Stimulated activated CD4-positive, alpha-beta T cell treated with anti-CD3 and anti-CD28 coated beads, Interleukin-2, amount 100 ng/mL, for 4 hours (primary cell): ENCODE measurements at places on chromosomes 3 and 15.

GRCh38 chr3:57164657-57165573 lies at the start of gene IL17RD:
Gene IL17RD (minus strand): TSS chr3:57165353. CDS start chr3:57165286, 67 bp downstream.
- DNase-seq = peak; percentile 19

DNA sequence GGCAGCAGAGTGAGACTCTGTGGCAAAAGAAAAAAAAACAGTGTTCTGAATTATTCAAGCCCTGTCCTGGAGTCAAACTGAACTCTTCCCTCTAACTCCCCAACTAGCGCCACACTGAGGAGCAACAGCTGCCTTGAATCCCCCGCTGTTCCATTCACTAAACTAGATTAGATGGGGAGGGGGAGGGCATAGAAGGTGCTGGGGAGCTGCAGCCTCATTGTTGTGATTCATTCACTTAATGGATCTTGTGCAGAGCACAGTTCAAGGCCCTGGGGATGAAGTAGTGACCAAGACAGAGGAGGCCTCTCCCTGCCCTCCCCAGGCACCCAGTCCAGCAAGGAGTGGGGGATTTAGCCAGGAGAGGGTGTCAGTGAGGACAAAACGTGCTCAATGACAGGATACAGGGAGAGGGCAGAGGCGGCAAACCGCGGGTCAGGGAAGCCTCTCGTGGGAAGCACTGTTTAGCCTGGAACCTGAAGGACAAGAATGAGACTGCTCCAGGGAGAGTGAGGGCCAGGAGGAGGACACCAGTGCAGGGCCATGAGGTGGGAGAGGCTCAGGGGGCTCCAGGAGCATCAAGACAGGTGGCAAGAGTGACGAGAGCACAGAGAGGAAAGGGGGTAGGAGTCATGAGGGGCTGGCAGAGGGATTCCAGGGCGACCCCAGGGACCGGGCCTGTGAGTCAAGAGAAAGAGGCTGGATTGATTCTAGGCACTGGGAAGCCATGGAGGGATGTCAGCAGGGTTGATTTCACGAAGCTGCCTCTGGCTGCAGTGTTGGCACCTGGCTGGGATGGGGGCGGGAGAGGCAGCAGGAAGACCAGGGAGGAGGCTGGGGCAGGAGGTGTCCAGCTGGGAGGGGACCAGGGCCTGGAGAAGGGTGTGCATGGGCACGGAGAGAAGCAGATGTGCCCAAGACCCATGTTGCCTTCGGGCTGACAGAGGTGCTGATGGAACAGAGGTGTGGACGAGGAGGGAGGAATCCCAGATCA lies 31.4 kb downstream of the ALS2CL start:
- no peak for DNase-seq

GRCh38 chr3:55286693-55287092 lies 200.4 kb downstream of the WNT5A start:
- DNase-seq = no peak

GRCh38 chr3:99865321-99865720 lies 47.7 kb downstream of the CMSS1 start:
- no peak for DNase-seq

DNA sequence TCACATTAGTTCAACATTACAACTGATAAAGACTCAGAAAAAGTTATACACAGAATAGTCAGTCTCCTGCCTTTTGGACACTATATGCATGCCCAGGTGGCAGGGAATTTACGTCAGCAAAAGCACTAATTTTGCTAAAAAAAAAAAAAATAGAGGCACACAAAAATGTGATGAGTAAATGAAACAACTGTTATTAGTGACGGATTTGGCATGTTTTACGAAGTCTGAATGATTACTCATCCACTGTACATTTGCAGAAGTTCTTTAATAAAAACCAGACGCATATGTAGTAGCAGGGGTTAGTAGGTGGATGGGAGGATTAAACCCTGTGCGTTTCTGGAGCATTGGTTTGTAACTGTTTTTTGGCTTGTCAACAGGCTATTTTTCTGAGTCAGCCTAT lies 99.0 kb downstream of the MITF start:
- DNase-seq = no peak

GRCh38 chr3:81837071-81837593 lies 75.7 kb upstream of the GBE1 start:
- no peak for DNase-seq

- DNase-seq = no peak
Observed at GRCh38 chr3:190108804-190109203, 11.9 kb downstream of the P3H2 start.

GRCh38 chr3:197171481-197172067 lies 126.8 kb downstream of the DLG1 start:
- DNase-seq = no peak

- no peak for DNase-seq
Observed at GRCh38 chr15:63172851-63173451, 15.7 kb upstream of the RPS27L start.

- no peak for DNase-seq
Observed at GRCh38 chr15:86203462-86203861, 123.8 kb downstream of the AGBL1 start.

DNA sequence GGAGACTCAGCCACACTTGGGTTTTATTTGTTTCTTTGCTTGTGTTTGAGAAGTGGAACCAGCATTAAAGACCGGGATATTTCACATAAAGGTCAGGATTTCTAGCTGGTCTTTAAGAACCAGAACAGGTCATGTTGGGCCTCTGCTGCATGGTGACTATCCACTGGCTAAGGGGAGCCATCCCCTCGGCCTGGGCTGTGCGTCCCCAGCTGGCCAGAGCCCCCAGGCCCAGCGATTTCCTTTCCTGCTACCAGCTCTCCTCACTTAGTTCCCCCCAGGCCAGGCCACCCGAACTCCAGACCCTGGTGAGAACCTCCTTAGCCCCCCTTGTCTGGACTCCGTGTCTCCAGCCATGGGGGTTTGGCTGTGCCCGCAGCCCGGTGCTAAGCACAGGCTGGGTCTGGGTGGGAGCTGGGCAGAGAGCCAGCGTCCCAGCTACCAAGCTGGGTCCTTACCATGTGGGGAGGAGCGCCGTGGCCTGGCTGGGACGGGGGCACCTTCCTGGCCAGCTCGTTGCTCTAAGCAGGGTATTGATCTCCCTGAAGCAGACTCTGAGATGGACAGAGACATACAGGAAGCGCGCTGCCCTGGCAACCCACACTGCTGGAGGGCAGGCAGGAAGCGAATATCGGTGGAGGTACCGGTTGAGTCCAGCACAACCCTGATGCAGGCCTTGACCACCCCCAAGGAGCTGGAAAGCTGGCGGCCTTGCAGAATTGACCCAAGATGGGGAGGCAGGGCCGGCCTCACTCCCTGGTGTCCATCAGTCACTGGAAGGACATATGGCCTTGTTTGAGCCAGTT lies 49.4 kb downstream of the KLF15 start:
- no peak for DNase-seq

- no peak for DNase-seq
Observed at GRCh38 chr3:150348500-150348899, 59.6 kb upstream of the TSC22D2 start.

DNA sequence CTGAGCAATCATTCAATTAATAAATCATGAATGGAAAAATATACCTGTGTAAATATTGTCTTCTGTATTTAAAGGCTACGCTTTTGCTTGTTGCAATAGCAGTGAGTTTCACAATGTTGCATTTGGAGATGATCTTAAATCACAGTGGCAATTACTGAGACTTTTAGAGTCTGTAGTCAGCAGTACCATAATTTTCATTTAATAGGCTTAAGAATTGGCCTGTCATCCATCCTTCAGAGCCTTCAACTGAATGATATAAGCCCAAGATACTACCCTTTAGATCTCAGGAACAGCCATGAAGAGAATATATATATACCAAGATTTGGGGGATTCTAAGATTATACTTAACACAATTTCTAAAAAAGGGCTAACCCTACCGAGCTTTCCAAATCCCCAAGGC lies 458.1 kb downstream of the GBE1 start:
- no peak for DNase-seq

- DNase-seq = no peak
Observed at GRCh38 chr3:16928386-16929132, 43.8 kb downstream of the PLCL2 start.

DNA sequence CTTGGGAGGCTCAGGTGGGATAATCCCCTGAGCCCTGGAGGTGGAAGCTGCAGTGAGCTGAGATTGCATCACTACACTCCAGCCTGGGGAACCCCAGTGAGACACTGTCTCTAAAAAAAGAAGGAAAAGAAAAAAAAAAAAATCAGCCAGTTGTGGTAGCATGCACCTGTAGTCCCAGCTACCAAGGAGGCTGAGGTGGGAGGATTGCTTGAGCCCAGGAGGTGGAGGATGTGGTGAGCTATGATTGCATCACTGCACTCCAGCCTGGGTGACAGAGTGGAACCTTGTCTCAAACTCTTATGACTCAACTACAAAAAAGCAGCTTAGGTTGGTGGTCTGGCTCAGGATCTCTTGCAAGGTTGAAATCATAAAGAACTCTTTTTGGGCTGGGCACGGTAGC lies 19.3 kb upstream of the GPX1 start:
- peak; percentile 54 for DNase-seq

- no peak for DNase-seq
Observed at GRCh38 chr3:119751423-119751822, 30.5 kb upstream of the NR1I2 start.

GRCh38 chr3:115999613-116000012 lies 376.3 kb downstream of the GAP43 start:
- no peak for DNase-seq

GRCh38 chr3:41035456-41036022 lies 163.8 kb upstream of the CTNNB1 start:
- DNase-seq = no peak

DNA sequence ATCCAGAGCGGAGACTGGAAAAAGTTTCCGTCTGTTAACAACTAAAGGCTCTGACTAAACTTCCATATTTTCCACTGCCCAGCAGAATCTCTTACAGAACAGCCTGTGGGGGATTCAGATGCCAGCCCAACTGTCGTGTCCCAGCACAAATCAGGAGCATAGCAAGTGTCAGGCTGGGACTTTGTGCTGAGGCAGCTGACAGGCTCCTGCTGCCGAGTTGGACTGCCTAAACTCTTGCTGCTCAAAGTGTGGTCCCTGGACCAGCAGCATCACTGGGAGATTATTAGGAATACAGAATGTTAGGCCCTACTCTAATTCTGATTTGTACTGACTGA lies 31.2 kb upstream of the CMTM7 start:
- no peak for DNase-seq

- DNase-seq = no peak
Observed at GRCh38 chr15:59825901-59826300, 136.8 kb upstream of the BNIP2 start.

DNA sequence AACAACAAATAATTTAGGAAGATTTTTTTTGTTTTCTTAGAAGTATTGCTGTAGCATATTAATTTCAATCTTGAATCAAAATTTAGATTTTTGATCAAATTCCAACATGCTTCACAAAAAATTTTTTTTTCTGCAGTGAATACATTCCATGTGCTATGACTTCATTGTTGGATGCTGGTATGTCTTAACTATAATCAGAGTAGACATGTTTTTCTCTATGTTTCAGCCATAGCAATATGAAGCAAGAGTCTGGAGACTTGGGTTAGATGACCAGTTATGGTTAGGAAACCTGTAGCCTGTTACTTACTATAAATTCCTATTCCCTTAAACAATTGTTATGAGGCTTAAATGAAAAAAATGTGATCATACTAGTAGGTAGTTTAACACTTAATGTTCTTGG lies 176.1 kb upstream of the CHL1 start:
- no peak for DNase-seq

DNA sequence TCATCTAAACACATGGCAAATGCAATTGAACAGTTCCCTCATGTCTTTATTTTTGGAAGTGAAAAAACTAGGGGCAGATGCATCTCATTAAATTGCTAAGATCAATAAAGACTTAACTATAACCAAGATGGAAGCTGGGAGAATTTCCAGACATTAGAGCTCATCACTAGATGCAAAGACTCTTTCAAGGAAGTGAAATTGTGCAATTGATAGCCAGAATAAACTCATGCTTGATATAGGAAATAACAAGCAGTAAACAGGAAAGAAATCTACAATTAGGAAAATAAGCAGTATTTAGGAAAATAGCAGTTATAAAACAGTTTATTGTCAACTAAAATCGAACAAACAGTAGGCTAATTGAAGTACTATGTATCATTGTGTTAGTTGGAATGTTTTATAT lies 8.8 kb upstream of the ANKUB1 start:
- DNase-seq = no peak

GRCh38 chr3:177601152-177601551 lies 403.9 kb upstream of the TBL1XR1 start:
- DNase-seq = no peak

DNA sequence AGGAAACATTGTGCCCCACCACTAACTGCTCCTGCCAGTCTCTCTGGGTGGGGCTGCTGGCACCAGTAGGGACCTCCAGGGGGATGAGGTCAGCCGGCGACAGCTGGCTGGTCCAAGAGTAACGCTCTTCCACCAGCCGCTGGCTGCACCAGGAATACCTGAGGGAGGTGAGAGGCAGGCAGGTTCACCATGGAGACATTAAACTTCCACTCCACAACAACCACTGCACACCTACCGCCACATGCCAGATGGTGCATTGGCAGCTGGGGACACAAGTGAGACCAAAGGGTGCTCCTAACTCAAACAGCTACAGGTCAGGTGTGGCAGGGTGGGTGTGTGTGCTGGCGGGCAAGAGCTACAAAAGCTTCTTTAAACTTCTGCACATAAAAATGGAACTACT lies 4.5 kb downstream of the POLG start:
- DNase-seq = no peak

GRCh38 chr15:66429117-66429516 lies 42.4 kb downstream of the MAP2K1 start:
- no peak for DNase-seq
